Astrocyte (in vitro differentiated cells and primary cell): ENCODE measurements at places on chromosomes 2 and 18. TPM values are rescaled to one million over a fixed set of nuclear protein-coding genes. Genes with fewer than 3 reads are reported as not detected.
A peak's percentile ranks its signal among the peaks of the same experiment; 100 is the strongest.

GRCh38 chr2:105604938-105605337, 139.8 kb upstream of the NCK2 start:
- no peak for DNase-seq

DNA sequence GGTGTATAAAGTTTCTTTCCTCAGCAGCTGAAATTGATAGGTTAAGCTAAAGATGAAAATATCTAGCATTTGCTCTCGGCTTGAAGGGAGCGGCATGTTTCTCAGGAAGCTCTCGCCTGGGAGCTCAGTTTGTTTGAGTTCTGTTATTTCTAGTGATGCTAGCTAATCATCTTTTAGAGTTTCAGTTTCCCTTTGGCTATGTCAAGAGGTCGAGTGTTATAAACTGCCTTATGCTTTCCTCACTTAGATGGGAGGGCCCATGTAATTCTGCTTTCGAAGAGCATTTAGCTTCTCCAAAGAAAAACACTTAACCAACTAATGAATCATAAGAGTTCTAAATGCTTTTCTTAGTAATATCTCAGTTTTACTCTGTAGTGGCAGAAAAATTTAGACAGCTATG, 33.6 kb downstream of the PLCL1 start:
- DNase-seq: peak; percentile 26

DNA sequence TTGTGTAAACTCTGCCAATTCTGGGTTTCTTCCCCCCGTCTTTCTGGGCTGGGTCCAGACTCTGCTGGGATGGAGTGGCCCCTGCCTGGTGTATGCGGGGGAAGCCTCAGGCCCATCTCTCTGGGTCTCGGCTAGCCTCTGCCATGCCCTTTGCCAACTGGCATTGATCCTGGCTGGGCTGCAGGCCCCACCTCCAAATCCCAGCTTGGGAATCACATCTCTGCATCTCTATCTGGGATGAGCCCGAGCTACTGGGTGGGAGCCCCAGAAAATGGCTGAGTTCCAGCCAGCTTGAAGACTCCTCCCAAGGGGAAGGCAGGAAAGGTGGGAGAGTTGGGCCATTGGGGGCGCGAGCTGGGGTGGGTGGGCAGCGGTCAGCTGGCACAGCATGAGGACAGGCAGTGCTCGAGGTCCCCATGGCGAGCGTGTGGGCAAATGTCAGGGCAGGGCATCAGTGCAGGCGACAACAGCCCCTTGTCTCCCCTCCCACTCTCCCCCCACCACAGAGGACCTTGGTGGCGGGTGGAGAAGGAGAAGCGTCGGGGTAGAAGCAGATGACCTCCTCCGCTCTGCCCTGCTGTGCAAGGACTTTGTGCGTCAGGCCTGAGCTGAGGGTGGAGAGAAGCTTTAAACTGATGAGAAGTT, 139.4 kb downstream of the ASB1 start:
- no peak for DNase-seq

DNA sequence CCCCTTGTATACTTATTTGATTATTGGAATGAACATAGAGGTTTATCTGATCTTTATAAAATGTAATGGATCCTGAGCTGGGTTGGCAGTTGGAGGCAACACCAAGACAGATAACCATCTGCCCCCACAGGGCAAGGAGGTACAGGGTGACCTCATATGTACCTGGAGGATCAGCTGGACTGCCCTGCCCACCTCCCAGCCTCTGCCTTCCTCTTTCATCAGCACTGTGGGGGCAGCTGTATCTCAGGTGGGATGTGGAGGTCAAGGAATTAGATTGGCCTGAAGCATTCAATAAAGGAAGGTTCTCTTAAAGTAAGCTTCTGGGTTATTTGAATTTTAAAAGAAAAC, 92.6 kb downstream of the LYPD6 start:
- DNase-seq: no peak

The ACTG2 gene
- 298 and 540 TPM in 2 replicates for total RNA-seq

The MFF gene
- 49.7 and 51.6 TPM in 2 replicates for total RNA-seq
